ENCODE measurements at places on chromosomes 4 and X.

DNA sequence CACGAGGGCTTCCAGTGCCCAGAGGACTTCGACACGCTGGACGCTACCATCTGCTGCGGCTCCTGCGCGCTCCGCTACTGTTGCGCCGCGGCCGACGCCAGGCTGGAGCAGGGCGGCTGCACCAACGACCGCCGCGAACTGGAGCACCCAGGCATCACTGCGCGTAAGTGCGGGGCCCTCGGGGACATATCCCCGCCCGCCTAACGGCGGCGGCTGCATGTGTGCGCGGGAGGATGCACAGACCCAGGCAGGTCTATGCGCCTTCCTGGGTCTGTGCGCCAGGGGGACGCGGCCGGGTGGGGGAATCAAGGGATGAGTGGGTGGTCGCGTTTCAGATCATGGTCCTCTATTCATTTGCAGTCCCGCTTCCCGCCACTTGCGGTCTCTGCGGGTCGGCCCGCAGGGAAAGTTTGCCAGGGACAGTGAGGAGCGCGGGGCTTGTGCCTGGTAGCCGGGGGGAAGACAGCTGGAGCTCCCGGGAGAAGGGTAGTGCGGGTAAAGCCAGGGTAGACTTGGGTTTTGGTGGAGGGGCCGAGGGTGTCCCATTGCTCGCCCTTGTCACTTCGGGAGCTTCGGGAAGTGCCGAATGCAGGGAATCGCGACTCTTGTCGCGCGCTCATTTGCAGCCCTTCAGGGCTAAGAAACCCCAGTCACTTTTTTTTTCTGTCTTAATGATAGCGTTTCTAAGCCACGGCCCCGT is 1.0 kb downstream of the SHISA3 start:
- DNase-seq = no peak

DNA sequence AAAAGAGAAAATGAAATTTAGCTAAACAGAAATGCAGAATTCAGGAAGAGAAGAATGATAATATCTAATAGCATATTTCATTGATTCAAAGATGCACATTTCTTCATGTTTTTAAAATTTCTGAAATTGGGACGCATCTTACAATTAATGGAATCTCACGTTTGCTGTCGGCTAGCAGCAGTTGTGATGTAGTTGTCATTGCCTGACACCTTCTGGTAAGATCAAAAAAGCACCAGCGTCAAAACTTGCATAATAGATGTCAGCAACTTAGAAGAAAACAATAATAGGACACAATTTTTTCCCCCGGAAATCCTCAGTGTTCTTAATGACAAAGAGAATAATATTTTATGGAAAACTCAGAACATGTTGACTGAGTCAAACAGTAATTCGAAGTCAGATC is 29.8 kb upstream of the SLC7A3 start:
- DNase-seq = peak; percentile 33

DNA sequence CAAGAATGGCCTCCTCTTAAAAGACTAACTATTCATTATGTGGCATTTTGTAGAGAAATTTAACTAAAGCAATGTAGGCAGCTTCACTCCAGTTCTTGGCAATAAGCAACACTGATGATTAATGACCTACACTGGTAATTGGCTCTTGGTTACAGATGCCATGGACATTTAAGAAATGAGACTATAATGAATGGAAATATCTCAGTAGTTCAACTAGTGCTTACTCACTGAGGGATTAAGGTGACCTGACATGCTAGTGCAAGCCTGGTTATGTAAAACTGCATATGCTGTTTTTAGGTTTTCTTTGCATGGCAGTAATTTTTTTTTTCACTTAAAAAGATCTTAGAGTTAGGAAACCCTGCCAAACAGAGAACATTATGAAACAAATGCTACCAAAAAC is 152.7 kb upstream of the AADAT start:
- no peak for DNase-seq

- no peak for DNase-seq
Observed at GRCh38 chr4:135238940-135239339, 1037.4 kb upstream of the PABPC4L start.

DNA sequence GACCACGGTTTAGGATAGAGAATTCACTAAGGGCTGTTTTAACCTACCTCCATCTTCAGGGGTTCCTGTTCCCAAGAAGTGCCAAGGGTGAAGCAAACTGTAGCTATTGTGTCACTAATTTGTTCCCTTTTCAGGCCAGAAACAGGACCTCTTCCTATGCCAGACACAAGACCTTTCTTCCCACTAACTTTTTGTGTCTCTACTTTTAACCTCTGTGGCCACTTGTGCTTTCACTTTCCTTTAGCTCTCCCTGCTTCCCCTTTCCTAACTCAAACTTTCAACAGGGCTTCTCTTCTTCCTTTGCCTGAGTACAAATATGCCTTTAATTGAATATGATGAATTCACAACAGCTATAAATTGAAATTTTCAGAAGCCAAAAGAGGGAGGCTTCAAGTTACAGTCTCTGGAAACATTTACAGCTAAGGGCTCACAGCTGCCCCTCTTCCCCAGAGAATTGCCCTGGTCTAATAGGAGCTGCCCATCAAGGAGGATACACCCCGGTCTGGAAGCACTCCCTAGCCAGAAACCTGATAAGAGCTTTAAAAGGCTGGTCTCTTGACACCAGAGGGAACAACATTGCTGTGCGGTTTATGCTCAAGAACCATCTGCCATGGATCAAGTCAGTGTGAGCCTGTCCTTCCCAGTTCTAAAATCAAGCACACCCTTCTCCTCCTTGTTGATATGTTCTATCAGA is 61.7 kb upstream of the PLS3 start:
- peak; percentile 46 for DNase-seq

DNA sequence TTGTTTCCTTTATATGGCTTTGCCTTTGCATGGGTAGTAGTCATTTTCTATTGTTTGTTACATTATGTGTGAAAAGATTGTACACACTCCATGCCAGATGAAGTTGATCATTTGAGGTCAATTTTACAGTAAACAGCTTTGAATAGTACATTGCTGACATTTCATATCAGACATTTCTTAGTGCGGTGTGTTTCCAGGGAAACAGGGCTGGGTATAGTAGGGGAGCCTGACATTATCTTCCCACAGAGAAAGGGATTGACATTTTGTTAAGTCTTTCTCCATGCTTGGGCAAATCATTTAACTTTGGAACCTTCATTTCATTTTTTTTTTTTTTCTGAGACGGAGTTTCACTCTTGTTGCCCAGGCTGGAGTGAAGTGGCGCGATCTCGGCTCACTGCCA is 5.0 kb downstream of the FUNDC2 start:
- no peak for DNase-seq

- no peak for DNase-seq
Observed at GRCh38 chr4:44738615-44739014, 12.3 kb upstream of the GNPDA2 start.

DNA sequence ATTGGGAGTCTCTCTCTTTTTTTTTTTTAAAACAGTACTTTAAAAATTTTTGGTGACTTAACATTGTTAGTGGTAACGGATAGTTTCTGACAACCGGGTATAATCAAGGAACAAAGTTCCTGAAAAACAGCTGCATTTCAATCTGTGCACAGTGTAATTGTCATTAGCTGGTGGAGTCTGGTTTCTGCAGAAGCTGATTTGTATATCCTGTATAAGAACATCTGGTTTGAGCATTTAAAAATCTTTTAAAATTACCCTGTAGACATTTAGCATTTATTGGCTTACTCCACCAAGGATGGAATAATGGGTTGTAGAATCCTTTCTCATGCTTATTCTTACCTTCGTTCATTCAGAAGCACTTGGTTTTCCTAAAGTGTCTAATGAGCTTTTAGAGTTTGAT is 11.2 kb downstream of the JADE1 start:
- no peak for DNase-seq

GRCh38 chr4:104907074-104907649 is 239.5 kb upstream of the TET2 start:
- no peak for DNase-seq
